MCF 10A (cell line): ENCODE measurements at places on chromosomes 11 and 22. TPM values are rescaled to one million over a fixed set of nuclear protein-coding genes. Genes with fewer than 3 reads are reported as not detected.

GRCh38 chr11:69352715-69353319 lies 58.9 kb downstream of the MYEOV start:
- DNase-seq = peak; percentile 71

DNA sequence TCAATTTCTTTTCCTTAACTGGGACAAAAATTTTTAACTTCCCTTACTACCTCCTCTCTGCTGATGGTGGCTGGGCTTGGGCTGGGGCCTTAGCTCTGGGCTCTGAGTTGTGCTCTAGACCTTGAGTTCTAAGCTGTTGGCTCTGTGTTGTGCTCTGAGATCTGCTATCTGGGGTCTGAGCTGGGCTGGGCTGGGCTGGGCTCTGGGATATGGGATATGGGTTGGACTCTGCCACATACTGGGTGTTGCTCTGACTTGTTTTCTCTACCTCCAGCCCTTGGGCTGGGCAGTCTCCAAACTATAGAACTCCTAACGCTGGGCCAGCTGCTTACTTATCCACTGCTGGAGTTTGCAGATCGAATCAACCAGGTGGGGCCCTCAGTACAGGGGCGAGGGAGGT lies 41.9 kb downstream of the DNHD1 start:
- DNase-seq = no peak

DNA sequence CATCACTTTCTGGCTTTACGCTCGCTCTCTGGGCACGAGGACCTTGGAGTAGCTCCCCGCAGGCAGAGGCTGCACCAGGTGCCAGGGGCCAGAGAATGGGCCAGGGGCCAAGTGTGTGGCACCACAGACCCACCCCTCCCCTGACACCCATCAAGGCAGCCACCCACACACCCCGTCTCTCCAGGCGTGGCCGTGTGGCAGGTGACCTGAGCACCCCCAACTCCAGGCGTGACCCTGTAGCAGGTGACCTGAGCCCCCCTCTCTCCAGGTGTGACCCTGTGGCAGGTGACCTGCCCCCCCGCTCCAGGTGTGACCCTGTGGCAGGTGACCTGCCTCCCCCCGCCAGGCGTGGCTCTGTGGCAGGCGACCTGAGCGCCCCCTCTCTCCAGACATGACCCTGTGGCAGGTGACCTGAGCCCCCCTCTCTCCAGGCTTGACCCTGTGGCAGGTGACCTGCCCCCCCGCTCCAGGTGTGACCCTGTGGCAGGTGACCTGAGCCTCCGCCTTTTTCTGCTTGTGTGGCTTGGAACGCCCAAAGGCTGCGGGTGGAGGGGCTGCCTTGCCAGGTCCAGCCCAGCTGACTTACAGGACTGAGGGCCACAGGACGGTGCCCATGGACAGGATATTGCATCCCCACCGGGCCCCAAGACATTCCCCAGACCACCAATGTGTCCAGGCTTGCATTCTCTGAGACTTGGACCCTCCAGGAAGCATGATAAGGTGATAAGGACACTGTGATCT lies 667.2 kb downstream of the BRD1 start:
- DNase-seq = no peak

GRCh38 chr11:250274-250673 lies 13.5 kb downstream of the PSMD13 start:
- no peak for DNase-seq

- no peak for DNase-seq
Observed at GRCh38 chr22:45248832-45249561, 8.3 kb upstream of the KIAA0930 start.

DNA sequence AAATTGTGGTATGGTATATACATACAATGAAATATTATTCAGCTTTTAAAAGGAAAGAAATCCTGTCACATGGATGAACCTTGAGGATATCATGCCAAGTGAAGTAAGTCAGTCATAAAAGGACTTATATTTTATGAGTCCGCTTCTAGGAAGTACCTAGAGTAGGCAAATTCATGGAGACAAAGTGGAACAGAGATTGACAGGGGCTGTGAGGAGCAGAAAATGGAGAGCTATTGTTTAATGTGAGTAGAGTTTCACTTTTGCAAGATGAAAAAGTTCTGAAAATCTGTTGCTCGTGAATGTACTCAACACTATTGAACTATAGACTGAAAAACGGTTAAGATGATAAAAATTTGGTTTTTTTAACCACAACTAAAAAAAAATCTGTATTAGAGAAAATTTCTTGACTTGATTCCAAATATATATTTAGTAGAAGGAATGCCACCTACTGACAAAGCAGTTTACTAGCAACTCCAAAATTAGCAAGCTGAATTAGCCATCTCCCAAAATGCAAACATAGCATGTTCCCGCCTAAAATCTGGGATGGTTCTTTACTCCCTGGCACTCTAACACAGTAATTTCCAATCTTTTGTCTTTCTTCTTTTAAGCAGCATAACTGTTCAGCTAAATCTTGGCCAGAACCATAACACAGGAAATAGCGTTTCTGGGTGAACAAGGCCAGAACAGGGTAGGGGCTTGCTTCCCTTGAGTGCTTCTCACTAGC lies 1.5 kb downstream of the UFD1 start:
- DNase-seq = peak; percentile 14

GRCh38 chr11:113197446-113197845 lies 116.9 kb upstream of the TTC12 start:
- DNase-seq = no peak

DNA sequence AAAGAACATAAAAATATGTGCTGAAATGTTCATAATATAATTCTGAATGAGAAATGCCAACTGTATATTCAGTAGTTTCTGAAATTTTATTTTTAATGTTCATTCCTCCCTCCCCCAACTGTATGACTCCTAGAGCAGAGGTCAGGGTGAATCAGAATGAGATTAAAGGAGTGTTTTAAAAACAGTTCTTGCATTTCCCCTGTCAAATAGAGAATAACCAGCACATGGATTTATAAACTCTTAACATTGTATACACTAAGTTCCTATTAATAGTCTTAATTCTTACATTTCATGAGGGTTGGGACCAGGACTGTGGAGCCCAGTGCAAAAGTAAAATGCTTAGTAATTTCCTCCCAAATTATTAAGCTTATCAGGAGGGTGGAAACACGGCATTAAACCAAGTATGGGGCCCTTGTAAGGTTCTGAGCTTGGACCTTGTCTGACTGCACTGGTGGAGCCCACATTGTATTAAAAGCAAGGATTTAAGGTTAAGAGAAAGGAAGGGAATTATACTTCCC lies 474.6 kb upstream of the RAG2 start:
- no peak for DNase-seq

GRCh38 chr11:36326524-36327419 lies 30.7 kb downstream of the PRR5L start:
- DNase-seq = no peak

GRCh38 chr11:73565804-73566203 lies 32.1 kb downstream of the FAM168A start:
- DNase-seq = no peak

GRCh38 chr11:57315491-57315890 lies 9.3 kb downstream of the TNKS1BP1 start:
- DNase-seq = no peak

DNA sequence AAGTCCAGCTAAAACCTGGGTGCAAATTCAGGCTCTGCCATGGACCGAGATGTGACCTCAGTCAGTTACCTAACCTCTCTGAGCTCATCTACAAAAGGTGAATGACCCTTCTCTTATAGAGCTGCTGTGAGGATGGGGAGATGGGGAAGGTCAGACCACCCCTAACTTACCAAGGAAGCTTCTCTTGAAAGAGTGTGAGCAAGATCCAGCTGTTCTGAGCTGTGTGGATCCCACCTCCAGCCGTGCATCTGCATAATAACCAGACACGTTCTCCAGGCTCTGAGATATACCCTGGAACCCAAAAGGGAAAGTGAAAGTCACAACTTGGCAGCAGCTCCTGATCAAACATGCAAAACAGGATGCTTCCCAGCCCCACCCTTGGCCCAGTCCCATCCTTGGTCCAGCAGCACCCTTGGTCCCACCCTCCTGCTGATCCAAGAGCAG lies at the start of gene APOL3:
Gene APOL3, minus strand, starts transcription at position 257 of the 444 bp plus-strand sequence. CDS start 11,700 bp downstream, outside the sequence.
- DNase-seq = peak; percentile 27

- no peak for DNase-seq
Observed at GRCh38 chr22:31891366-31892079, 52.8 kb upstream of the YWHAH start.

DNA sequence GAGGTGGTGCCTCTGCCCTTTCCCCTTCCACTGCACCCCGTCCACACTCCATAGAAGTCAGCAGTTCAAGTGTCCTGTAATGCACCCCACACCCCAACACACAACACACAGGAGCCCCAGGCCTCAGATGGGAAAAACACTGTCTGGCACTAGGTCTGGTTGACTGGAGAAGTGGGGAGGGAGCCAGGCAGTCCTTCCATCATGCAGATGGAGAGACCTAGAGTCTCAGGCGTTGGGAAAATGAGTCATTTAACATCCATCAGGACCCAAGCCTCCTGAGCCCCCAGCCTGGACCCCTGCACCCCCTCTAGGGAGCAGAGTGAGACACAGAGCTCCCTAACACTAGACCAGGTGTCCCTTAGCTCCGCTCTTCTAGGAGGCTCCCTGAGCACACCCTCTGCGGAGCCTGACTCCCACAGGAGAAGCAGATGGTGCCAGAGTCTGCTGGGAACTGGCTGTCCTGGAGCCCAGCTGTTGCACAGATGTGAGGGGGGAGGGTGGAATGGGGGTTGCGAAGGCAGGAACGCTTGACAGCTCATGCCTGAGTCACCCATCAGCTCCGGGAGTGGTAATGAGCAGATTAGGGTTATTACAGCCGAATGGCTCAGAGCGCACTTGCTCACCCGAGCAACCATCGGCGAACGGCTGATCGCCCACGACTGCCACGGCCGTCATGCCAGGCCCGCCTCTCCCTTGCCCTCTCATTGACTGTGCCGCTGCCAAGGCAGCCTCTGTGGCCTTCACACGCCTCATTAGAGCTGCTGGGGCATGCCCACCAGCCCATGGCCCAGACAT lies 22.1 kb upstream of the SYT7 start:
- DNase-seq = peak; percentile 97

The MB gene
- total RNA-seq = not detected in 2 replicates

The ZBTB16 gene
- 70.4 and 75.3 TPM in 2 replicates for total RNA-seq

The OR52E8 gene
- not detected in 2 replicates for total RNA-seq

The TMEM151A gene
- total RNA-seq = 0.12 TPM in 1 of 2 replicates, not detected in the other

The KCNK4 gene
- not detected in 2 replicates for total RNA-seq

The ANO5 gene
- total RNA-seq = not detected in 2 replicates

The JHY gene
- total RNA-seq = 3.0 and 5.2 TPM in 2 replicates

The SLC6A5 gene
- not detected in 2 replicates for total RNA-seq

The TRIM29 gene
- total RNA-seq = 60.9 and 93.4 TPM in 2 replicates

The OR4A16 gene
- total RNA-seq = not detected in 2 replicates
